ENCODE measurements at places on chromosomes 7 and 10. TPM values are rescaled to one million over a fixed set of nuclear protein-coding genes. Genes with fewer than 3 reads are reported as not detected.

DNA sequence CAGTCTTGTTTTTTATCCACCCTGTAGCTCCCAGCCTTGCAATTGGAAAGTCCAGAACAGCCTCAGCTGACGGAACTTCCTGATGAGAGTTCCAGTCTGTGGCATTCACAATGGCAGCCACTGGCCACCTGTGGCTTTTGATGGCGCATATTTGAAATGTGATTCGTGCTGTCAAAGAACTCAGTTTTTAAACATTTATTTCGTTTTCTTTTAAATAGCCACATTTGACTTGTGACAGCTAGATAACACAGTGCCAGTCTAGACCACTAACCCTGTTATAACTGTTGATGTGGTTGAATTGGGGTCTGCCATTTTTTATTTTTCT lies 97.3 kb downstream of the INPP5A start:
- no peak for DNase-seq

DNA sequence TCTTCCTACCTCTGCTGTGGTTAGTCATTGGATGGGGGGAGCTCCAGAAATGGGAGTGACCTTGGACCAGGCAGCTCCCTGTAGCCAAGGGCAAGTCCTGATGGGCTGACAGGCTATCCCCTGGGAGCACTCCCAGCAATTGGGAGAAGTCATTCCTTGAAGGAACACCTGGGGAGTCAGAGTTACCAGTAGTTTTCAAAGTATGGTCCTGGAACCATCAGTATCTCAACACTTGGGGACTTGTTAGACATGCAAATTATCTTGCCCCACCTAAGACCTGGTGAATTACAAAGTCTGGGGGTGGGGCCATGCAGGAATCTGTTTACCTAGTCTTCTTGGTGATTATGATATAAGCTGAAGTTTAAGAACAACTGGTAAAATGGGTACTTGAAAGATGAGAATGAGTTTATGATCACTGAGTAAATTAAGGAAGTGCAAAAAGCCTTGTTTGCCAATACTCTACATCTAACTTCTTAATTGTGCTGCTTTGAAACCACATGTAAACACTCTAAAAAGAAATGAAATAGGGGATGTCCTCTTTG lies 287.3 kb upstream of the LRRN3 start:
- DNase-seq = no peak

- DNase-seq = no peak
Observed at GRCh38 chr10:125103924-125104323, 56.4 kb downstream of the CTBP2 start.

- DNase-seq = no peak
Observed at GRCh38 chr10:29896053-29896452, 163.3 kb downstream of the JCAD start.

GRCh38 chr10:90992462-90992861 lies 71.6 kb upstream of the ANKRD1 start:
- no peak for DNase-seq

DNA sequence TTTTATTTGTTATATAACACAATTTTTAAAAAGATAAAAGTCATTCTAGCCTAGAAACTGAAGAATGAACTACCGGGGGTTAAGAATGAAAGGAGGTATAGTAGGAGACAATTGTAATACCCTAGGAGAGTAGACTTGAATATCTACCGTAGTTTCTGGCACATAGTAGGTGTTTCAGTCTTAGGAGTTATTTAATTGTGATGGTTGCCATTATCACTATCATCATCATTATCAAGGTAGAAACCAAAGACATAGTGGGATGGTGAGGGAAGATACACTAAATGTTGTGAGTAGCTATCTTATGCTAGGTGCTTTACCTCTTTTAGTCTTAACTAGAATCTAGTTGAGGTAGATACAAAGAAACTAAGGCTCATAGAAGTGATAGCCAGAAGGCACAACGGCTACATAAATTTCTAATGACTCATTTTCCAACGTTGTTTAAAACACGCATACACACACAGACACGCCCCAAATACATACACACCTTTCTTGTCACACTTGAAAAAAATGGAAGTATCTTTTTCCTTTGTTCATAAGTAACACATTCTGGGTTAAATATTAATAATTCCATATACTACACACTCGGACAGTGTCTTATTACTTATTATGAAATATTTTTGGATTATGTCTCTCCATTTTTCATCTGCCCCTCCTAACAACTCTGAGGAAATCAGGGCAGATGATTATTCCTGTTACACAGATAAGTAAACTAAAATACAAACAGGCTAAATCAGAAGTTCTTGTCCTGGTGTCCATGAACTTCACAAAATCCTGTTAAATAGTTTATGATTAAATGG lies 2.0 kb upstream of the ANLN start:
- DNase-seq = no peak

GRCh38 chr10:86345296-86345858 lies 21.2 kb downstream of the GRID1 start:
- DNase-seq = no peak

DNA sequence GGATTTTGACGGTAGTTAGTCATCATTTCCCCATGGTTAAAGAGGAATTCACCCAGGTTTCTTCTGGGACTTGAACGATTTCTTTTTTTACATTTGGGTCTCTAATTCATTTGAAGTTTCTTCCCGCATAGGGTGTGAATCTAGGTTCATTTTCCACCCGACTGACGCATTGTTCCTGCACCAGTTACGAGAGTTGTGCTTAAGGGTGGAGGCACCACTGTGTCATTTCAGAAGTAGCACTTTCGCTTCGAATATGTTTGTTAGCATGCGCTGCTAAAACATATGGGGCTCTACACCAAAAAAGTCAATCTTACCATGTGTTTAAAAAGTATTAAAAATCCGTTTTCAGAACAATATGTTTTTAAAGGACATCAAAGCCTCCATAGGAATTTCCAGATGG lies 140.3 kb downstream of the VIPR2 start:
- no peak for DNase-seq

RAPGEF5 gene
- 18.4 TPM for polyA plus RNA-seq

OR2A7 gene
- 1.4 TPM for polyA plus RNA-seq

PIK3CG gene
- 3.3 TPM for polyA plus RNA-seq

ZNF488 gene
- polyA plus RNA-seq = 4.1 TPM

RPP38 gene
- 14.6 TPM for polyA plus RNA-seq

LBX1 gene
- polyA plus RNA-seq = 4.8 TPM

RADIL gene
- polyA plus RNA-seq = 2.9 TPM

Data from muscle of back (tissue), 13 donors.